ENCODE measurements at places on chromosomes 11 and 22.

- DNase-seq, result no peak
Measured at GRCh38 chr11:7563281-7563680, 49.5 kb downstream of the PPFIBP2 start.

DNA sequence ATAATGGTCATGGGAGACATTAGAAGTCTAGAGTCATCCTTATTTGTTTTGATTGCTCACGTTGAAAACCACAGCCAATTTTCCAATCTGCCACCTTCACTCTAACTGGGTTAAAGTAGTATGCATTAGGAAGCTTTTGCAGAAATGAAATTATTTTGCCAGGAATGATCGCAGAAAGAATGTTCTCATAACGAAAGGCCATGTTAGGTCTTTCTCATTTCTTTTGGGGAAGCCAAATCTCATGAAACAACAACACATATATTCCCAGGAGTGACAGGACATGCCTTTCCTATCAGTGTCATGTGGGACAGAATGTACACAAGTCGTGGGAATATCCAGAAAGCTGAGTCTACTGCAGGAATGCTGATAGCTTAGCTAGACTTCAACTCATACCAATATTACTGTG, 386.3 kb downstream of the AASDHPPT start:
- DNase-seq, result peak; percentile 55

GRCh38 chr22:28279888-28280287, 360.8 kb upstream of the PITPNB start:
- no peak for DNase-seq

- DNase-seq, result no peak
Measured at GRCh38 chr11:102459393-102459792, 6.8 kb upstream of the TMEM123 start.

- DNase-seq, result no peak
Measured at GRCh38 chr22:40040927-40041326, 46.2 kb downstream of the FAM83F start.

DNA sequence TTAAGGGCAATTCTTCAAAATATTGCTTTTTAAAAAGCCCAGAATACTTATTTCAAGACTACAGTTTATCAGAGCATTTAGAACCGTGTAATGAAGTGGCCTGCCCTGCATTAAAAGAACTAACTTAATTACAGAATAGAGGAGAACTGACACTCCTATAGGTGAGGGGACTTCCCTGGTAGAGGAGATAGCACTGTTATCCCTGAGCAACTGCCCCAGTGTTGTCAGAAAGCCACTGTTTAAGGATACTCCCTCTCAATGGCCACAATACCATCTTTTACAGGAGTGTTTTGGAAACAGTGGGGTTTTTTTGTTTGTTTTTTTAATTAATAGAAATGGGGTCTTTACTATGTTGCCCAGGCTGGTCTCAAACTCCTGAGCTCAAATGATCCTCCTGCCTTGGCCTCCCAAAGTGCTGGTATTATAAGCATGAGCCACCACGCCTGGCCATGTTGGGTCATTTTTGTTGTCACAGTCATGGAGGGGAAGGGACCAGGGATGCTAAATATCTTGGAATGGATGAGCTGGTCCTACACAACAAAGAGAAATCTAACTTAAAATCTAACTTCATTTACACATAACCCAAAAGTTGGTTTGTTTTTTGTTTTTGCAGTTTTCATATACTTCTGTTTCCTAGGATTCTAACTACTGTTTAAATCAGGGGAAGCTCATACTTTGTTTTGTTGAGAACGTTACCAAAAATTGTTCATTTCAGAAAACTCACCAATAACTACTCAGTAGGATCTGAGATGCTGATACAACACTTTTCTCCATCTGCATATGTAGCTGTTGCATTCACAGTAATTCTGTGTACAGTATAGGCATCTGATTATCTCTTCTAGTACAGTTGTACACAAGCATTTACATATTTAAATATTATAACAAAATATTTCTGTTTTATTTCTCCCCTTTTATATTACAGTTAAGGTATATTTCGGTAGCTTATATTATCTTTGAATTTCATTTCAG, 8.1 kb downstream of the RPL27A start:
- DNase-seq, result no peak

GRCh38 chr11:44623731-44624491, 58.4 kb downstream of the CD82 start:
- no peak for DNase-seq

DNA sequence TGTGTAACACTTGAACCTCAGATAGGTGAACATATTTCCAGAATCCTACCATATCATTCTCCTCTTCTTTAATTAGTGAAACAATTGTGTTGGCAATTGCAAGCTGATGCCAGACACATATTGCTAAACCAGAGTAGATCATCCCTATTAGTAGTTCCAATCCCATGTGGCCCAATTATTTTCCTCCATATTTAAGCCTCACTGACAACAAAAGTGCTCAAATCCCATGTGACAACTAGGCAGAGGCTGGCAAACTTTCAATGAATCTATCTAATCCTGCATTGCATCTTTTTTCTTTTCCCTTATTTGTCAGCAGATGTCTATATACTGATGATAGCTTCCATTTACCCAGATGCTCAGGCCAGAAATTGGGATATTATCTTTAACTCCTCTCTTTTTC, 90.4 kb downstream of the GRIA4 start:
- DNase-seq, result no peak

DNA sequence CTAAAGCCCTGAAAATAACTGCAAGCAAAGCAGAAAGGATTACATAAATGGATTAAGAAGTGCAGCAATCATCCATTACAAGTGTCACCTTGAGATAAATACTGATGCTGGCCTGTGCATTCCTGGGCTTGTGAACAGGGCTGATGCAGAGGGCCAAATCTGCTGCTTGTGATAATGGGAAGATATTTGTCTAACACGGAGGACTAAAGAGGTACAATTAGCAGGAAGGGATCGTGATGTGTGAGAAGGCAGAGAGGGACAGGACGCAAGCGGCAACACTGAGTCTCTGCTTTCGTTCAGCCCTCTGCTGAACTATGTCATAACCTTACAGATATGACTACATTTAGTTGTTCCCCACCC, 107.7 kb upstream of the DDI1 start:
- no peak for DNase-seq

DNA sequence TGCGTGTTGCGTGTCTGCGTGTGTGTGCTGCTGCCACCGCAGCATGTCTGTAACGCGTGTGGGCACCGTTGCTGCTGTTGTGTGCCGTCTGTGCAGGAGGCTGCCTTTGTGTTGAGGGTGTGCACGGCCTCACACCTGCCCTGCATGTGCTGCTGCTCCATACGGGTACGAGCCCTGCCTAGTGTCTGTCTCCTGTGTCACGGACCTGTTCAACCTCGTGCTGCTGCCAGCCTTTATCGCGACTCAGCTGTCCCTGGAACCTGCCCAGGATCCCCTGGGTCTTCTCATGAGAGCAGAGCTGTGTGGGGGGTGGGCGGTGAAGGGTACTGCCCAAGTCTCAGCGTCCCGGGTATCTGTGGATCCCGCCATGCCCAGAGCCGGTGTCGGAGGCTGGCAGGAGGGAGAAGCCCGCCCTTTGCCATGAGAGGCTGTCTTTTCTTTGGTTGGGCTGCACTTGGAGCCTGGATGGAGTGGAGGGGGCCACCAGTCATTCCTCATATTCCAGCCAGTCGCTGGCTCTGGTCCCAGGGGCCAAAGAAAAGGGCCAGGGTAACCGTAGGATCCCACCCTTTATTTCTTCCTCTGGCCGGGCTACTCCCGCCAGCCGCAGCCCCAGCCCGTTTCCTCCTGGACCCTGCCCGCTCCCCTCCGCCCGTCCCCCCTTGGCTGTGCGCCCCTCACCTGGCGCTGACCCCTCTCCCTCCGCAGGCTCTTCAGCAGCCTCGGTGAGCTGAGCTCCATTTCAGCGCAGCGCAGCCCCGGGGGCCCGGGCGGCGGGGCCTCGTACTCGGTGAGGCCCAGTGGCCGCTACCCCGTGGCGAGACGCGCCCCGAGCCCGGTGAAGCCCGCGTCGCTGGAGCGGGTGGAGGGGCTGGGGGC, 7.8 kb upstream of the ACR start:
- no peak for DNase-seq

DNA sequence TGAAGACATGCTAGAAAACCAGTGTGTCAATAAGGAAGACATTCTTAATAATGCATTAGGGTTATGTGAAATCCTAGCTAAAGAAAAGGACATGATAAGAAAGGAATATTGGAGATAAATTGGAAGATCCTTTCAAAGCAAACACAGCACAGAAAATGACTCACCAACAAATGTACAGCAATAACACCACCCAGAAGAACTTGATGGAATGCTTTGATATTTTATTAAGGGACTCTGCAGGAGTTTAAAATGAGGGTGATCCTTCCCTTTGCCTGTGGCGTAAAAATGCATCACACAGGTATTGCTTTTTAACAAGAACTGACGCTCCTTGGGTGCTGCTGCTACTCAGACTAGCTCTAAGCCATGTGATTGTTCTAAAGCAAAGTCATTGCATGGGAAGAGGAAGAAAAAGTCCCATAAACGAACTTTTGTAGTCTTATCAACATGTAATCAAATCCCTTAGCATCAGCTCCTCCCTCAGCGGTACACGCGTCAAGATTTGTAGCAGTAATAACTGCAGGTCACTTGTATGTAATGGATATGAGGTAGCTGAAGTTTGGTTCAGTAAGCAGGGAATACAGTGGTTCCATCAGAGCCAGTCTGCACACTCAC, 48.4 kb upstream of the EED start:
- DNase-seq, result no peak

GRCh38 chr11:119745776-119746535, 17.0 kb upstream of the NECTIN1 start:
- DNase-seq, result no peak

GRCh38 chr11:134358856-134359490, 27.2 kb downstream of the GLB1L2 start:
- DNase-seq, result no peak

- no peak for DNase-seq
Measured at GRCh38 chr11:31199378-31199777, 170.2 kb downstream of the DCDC1 start.

GRCh38 chr11:15347969-15348734, 233.4 kb downstream of the INSC start:
- DNase-seq, result no peak

DNA sequence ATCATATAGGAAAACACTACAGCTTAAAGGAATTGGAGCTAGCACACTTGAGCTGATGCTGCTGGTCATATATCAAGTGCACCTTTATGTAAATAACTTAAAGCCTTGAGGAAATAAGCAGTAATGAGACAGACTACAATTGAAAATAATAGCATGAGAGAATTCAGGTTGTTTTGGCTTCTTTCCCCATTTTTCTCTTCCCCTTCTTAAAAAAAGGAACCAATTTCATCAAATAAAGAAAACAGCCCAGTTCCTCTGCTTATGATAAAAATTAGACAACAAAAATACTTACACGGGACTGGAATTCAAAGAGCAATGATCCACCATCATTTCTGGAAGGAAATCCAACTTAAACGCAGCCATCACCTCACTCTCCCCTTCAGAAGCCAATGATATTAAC, 50.2 kb upstream of the RAPSN start:
- no peak for DNase-seq

DNA sequence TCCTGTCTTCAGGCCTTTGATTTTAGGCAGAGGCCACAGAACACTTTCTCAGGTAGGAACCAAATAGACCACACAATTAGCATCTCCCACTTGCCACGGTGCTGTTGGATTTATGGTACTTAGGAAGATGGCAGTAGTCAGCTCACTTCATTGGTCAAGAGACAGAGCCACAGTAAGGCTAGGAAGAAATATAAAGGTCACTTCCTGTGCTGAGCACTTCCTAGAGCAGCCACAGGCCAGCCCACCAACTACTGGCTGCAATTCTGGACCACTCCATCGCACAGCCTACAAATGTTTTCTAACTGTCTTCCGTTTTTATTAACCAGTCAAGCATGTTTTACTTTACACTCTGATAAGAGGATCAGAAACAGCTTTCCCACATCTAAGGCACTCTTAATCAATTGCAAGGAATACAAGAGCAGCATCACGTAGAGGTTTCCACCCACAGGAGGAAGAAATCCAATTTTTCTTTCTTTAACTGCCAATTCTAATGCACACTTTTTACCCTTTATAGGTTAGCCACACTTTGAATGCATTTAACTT, 54.7 kb downstream of the ABTB2 start:
- DNase-seq, result no peak

DNA sequence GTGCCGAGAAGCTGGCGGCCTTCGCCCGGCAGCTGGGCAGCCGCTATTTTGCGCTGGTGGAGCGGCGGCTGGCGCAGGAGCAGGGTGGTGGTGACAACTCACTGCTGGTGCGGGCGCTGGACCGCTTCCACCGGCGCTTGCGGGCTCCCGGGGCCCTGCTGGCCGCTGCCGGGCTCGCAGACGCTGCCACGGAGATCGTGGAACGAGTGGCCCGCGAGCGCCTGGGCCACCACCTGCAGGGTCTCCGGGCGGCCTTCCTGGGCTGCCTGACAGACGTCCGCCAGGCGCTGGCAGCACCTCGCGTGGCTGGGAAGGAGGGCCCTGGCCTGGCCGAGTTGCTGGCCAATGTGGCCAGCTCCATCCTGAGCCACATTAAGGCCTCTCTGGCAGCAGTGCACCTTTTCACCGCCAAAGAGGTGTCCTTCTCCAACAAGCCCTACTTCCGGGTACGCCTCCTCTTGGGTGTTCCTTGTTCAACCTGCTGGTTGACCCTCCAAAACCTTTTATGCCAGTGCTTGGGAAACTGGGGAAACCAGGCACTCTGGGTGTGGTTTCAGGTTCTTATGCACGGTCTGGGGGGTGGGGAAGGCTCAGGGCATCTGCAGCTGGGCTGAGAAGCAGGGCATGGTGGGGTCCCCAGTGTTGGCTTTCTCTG, 3.1 kb upstream of the TM7SF2 start:
- no peak for DNase-seq

GRCh38 chr11:73185680-73186293, 32.3 kb upstream of the P2RY2 start:
- peak; percentile 17 for DNase-seq

DNA sequence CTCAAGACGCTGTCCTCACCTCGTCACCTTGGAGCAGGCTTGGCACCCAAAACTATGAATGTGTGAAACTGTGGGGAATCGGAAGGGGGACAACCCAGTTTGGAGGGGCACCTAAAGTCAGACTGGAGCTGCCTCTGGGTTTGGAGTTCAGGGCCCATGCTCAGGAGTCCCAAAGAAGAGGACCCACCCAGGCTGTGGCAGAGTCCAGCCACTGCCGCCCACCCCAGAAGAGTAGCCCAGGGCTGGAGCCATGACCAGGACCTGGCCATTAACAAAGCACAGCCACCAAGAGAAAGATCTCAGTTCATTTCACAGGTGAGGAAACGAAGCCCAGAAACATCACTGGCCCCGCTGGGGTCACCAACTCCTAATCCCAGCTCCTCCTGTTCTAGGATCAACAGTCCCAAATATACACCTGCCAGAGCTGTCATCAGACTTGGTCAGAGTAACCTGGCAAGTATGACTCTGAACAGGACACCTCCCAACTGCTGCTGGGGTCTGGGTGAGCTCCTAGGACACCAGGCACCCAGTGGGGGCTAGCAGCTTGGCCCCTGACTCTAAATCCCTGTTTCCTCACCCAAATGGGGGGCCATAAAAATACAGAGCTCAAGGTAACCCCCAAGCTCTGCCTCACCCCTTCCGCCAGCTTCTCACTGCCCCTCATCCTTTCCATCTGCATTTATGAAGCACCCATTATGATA, 2.7 kb downstream of the RAB3IL1 start:
- DNase-seq, result no peak
